ENCODE measurements at places on chromosomes 3 and 15.

GRCh38 chr15:70062321-70062956 is 35.3 kb downstream of the TLE3 start:
- H3K4me3 ChIP-seq: no peak overlapping the region
- no peak for DNase-seq
- no peaks in the 10 kb centered on the region for H3K27me3 ChIP-seq
- no peaks in the 10 kb centered on the region for H3K4me1 ChIP-seq
- H3K36me3 ChIP-seq: peaks cover 68% of the 10 kb centered on the region

- H3K4me3 ChIP-seq: no peak overlapping the region
- DNase-seq: no peak
- H3K36me3 ChIP-seq: peaks cover 23% of the 10 kb centered on the region
- H3K27me3 ChIP-seq: peaks cover 5% of the 10 kb centered on the region
- H3K4me1 ChIP-seq: no peaks in the 10 kb centered on the region
These were observed 71.4 kb downstream of the TIPARP start for GRCh38 chr3:156745766-156746165.

DNA sequence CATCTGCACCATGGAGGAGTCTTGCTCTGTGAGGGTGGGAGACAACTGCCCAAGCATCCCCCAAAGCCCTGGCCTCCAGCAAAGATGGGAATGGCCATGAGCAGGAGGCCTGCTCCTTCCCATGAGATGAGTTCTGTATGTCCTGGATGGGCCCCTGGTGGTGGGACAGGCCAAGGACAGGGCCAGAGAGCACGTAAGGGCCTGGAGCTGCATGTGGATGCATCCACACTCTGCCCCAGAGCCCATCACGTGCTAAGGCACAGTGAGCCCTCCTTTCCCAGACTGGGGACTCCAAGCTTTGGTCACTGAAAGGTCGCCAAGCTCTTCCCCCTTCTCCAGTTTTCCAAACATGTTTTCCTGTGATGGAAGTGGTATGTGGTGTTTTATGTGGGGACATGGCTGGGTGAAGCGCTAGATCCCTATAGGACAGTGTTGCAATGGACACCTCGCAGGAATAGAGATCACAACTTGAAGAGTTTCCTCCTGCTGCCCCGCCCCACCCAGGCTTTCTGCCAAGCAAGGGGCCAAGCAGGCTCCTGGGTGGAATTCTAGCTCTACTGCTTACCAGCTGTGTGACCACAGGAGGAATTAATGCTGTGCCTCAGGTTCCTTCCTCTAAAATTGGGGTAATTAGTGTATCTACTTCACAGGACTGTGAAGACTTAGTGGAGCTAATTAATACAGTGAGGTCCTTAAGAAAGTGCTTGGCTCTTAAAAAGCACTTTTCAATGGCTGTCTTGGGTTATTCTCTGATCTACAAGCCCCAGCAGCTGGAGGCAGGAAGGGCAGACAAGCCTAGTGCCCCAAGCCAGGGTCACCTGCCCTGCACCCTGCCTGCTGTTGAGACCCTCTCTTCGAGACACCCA is 106.4 kb upstream of the RPL32 start:
- peaks cover 28% of the 10 kb centered on the region for H3K36me3 ChIP-seq
- DNase-seq: no peak
- H3K4me3 ChIP-seq: no peak overlapping the region
- H3K27me3 ChIP-seq: no peaks in the 10 kb centered on the region
- H3K4me1 ChIP-seq: peaks cover 78% of the 10 kb centered on the region
- H3K27ac ChIP-seq: peak overlapping the region; percentile 93

DNA sequence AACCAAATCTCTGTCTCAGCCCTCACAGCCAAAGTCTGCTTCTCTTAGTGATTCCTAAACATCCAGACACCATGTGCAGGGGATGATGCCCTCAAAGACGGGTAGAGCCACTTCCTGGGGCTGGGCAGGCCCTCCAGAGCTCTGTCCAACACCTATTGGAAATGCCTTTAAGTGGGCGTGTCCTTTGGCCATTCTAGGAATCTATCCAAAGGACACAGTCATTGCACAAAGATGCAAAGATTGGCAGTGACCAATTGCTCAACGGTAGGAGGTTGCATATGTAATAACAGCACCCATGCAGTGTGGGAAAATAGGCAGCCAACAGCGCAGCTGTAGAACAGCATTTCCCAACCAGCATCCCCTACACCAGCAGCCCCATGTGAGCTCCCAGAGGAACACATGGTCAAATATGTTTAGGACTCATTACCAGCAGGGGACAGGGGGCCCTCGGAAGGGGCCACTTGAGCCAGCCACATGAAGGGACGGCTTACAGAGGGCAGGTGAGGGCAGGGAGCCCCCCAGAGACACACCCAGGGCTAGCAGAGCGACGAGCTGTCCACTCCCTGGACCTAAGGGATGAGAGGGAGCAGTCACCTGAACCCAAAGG is 142.8 kb upstream of the IQSEC1 start:
- H3K36me3 ChIP-seq: no peaks in the 10 kb centered on the region
- H3K4me3 ChIP-seq: no peak overlapping the region
- DNase-seq: no peak
- H3K27ac ChIP-seq: no peak overlapping the region

- H3K27me3 ChIP-seq: no peaks in the 10 kb centered on the region
- H3K36me3 ChIP-seq: no peaks in the 10 kb centered on the region
- DNase-seq: no peak
- no peak overlapping the region for H3K4me3 ChIP-seq
- H3K27ac ChIP-seq: no peak overlapping the region
These were observed 161.9 kb upstream of the UBE3A start for GRCh38 chr15:25600751-25601150.

- no peak for DNase-seq
- no peaks in the 10 kb centered on the region for H3K27me3 ChIP-seq
- H3K27ac ChIP-seq: peak overlapping the region; percentile 92
- H3K4me1 ChIP-seq: peaks cover 62% of the 10 kb centered on the region
- peak overlapping the region; percentile 47 for H3K4me3 ChIP-seq
These were observed 12.1 kb downstream of the SEMA4B start for GRCh38 chr15:90213122-90213817.

DNA sequence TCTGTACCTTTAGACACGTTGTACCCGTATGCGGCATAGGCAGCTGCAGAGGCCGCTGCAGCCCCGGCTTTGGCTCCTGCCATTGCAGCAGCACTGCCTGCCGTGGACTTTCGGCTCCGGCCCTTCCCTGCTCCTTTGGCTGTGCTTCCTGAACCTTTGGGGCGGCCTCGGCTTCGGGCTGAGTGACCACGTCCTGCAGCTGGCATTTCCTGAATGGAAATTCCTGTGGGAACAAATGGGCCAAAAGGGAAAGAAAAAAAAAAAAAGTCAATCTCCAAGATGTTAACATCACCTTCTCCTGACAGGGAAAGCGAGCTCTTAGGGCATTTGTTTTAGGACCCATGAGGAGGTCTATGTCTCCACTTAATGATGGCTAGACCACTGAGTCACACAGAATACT is 29.6 kb downstream of the CHAC1 start:
- H3K4me3 ChIP-seq: no peak overlapping the region
- H3K27ac ChIP-seq: peak overlapping the region; percentile 25
- DNase-seq: no peak
- no peaks in the 10 kb centered on the region for H3K4me1 ChIP-seq
- peaks cover 52% of the 10 kb centered on the region for H3K36me3 ChIP-seq
- H3K27me3 ChIP-seq: no peaks in the 10 kb centered on the region

GRCh38 chr15:81740416-81740815 is 305.4 kb downstream of the MEX3B start:
- no peak overlapping the region for H3K4me3 ChIP-seq
- H3K36me3 ChIP-seq: no peaks in the 10 kb centered on the region
- H3K4me1 ChIP-seq: no peaks in the 10 kb centered on the region
- H3K27me3 ChIP-seq: no peaks in the 10 kb centered on the region
- no peak overlapping the region for H3K27ac ChIP-seq

DNA sequence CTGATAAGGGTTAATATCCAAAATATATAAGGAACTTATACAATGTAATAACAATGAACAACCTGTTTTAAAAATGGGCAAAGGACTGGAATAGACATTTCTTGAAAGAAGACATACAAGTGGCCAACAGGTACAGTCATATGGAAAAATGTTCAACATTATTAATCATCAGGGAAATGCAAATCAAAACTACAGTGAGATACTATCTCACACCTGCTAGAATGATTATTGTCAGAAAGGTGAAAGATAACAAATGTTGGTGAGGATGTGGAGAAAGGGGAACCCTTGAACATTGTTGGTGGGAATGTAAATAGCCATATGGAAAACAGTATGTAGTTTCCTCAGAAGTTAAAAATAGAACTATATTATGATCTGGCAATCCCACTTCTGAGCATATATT is 20.4 kb downstream of the GOLM2 start:
- H3K36me3 ChIP-seq: peaks cover 19% of the 10 kb centered on the region
- H3K27ac ChIP-seq: peak overlapping the region; percentile 97
- peak overlapping the region; percentile 75 for H3K4me3 ChIP-seq

- H3K27me3 ChIP-seq: no peaks in the 10 kb centered on the region
- DNase-seq: no peak
- peak overlapping the region; percentile 91 for H3K27ac ChIP-seq
- peaks cover 29% of the 10 kb centered on the region for H3K4me1 ChIP-seq
These were observed 64.2 kb downstream of the BOC start for GRCh38 chr3:113275583-113275928.

- no peaks in the 10 kb centered on the region for H3K36me3 ChIP-seq
- H3K27me3 ChIP-seq: no peaks in the 10 kb centered on the region
- no peak for DNase-seq
- H3K4me3 ChIP-seq: no peak overlapping the region
- no peak overlapping the region for H3K27ac ChIP-seq
These were observed 304.7 kb upstream of the DPPA4 start for GRCh38 chr3:109642025-109642424.

DNA sequence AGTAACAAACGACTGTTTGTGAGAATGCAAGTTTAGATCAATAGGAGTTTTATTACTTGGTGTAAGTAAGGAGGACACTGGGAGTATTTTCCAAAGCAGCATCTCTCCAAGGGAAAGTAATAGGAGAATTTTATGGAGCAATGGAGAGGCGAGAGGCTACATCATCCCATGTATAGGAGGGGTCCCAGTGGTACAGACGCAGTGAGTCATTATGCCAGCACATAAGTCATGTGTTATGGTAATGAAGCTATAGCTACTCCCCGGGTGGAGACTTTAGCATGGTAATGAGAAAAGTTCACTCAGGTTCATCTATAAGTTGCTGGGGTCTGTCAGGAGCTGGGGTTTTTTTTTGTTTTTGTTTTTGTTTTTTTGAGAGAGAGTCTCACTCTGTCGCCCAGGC is 29.5 kb upstream of the ZNF445 start:
- peaks cover 36% of the 10 kb centered on the region for H3K4me1 ChIP-seq
- no peak overlapping the region for H3K4me3 ChIP-seq
- peak overlapping the region; percentile 79 for H3K27ac ChIP-seq
- DNase-seq: no peak
- peaks cover 29% of the 10 kb centered on the region for H3K36me3 ChIP-seq

DNA sequence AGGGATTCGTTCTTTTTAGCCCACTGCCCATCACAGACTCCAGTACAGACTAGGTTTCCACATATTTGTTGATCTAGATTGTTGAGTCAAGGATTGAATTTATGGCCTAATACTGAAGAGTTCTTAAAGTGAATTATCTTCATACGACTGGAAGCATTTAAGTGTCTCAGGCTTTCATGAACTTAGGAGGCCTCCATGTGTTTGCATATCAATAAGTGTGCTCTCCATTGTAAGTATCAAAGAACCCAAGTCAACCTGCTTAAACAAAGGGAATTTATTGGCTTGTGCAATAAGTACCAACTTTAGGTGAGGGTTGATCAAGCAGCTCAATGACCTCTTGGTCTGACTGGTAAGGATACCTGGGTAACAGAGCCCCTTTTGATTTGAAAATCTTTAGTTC is 382.1 kb downstream of the PDCD6IP start:
- peaks cover 9% of the 10 kb centered on the region for H3K4me1 ChIP-seq
- DNase-seq: no peak
- H3K27me3 ChIP-seq: peaks cover 4% of the 10 kb centered on the region
- H3K27ac ChIP-seq: no peak overlapping the region

GRCh38 chr15:80643431-80643951 is 51.6 kb upstream of the ABHD17C start:
- DNase-seq: no peak
- H3K36me3 ChIP-seq: no peaks in the 10 kb centered on the region
- no peak overlapping the region for H3K27ac ChIP-seq
- no peak overlapping the region for H3K4me3 ChIP-seq
- no peaks in the 10 kb centered on the region for H3K4me1 ChIP-seq

DNA sequence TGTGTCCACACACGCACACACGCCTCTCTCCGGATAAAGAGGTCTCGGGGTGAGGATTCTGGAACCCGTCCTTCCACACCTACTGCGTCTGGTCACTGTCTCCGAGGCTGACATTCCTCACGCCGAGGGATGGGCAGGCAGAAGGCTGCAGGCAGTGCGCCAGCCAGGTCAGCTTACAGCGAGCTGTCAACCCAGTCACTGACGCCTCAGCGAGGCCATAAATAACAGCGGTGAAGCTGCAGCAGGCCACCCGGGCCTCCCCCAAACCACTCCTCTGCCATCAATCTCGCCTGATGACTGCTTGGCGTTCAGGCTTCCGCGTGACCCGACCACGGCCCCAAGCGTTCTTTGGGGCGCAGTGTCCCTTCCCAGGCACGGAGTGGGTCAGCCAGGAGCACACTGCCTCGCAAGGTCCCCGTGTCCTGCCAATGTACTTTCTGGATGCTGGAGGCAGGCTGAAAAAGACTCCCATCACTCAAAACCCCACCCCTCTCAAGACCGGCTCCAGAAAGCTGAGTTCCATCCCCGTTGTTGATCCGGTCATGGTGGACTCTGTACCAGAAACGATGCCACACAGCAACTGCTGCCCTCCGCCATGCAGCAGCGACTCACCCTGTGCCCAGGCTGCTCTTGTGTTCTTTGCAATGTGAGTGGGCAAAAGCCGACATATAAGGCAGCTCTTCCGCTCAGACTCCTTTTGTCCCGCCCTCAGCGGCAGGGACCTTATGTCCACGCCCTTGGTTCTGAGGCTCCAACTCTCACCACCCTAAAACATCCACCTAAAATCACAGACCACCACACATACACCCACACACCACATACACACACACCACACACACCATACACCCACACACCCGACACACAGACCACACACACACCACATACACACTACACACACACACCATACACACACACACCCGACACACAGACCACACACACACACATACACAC is 27.1 kb downstream of the CPN2 start:
- no peaks in the 10 kb centered on the region for H3K4me1 ChIP-seq
- no peak overlapping the region for H3K27ac ChIP-seq
- no peak overlapping the region for H3K4me3 ChIP-seq
- H3K27me3 ChIP-seq: peaks cover 36% of the 10 kb centered on the region

- H3K27me3 ChIP-seq: no peaks in the 10 kb centered on the region
- H3K27ac ChIP-seq: no peak overlapping the region
- H3K4me3 ChIP-seq: no peak overlapping the region
- DNase-seq: no peak
These were observed 260.7 kb downstream of the OPA1 start for GRCh38 chr3:193853511-193854219.

- DNase-seq: no peak
- H3K4me3 ChIP-seq: no peak overlapping the region
- H3K36me3 ChIP-seq: peaks cover 58% of the 10 kb centered on the region
- no peaks in the 10 kb centered on the region for H3K4me1 ChIP-seq
- no peak overlapping the region for H3K27ac ChIP-seq
- H3K27me3 ChIP-seq: no peaks in the 10 kb centered on the region
These were observed 36.9 kb downstream of the CTNNB1 start for GRCh38 chr3:41236228-41236627.

- no peaks in the 10 kb centered on the region for H3K36me3 ChIP-seq
- DNase-seq: no peak
- H3K4me1 ChIP-seq: no peaks in the 10 kb centered on the region
These were observed 277.5 kb upstream of the TBL1XR1 start for GRCh38 chr3:177474652-177475355.

- H3K4me1 ChIP-seq: no peaks in the 10 kb centered on the region
- no peak for DNase-seq
- no peaks in the 10 kb centered on the region for H3K27me3 ChIP-seq
These were observed 136.0 kb downstream of the VGLL4 start for GRCh38 chr3:11507719-11508118.

Measured in stimulated activated naive B cell treated with anti-CD40 and anti-IgM and Interleukin-4, amounts not matched to agents 10 μg/mL and 1 μg/mL and 100 μg/mL, for 72 hours (primary cell).